ENCODE measurements at places on chromosomes 6 and 20. TPM values are rescaled to one million over a fixed set of nuclear protein-coding genes. Genes with fewer than 3 reads are reported as not detected.
A peak's percentile ranks its signal among the peaks of the same experiment; 100 is the strongest.

GRCh38 chr6:36028088-36028876 is 674 bp downstream of the MAPK14 start:
- H3K27me3 ChIP-seq, result no peaks in the 10 kb centered on the region
- peak overlapping the region; percentile 99 for H3K4me3 ChIP-seq
- peak overlapping the region; percentile 96 for H3K27ac ChIP-seq
- H3K4me1 ChIP-seq, result no peaks in the 10 kb centered on the region
- DNase-seq, result peak; percentile 41

- no peak for DNase-seq
- H3K27me3 ChIP-seq, result no peaks in the 10 kb centered on the region
- H3K36me3 ChIP-seq, result no peaks in the 10 kb centered on the region
- no peak overlapping the region for H3K4me3 ChIP-seq
- H3K4me1 ChIP-seq, result no peaks in the 10 kb centered on the region
- no peak overlapping the region for H3K27ac ChIP-seq
Observed at GRCh38 chr6:106377061-106377540, 16.6 kb downstream of the CRYBG1 start.

- no peaks in the 10 kb centered on the region for H3K27me3 ChIP-seq
- H3K4me3 ChIP-seq, result no peak overlapping the region
- no peak overlapping the region for H3K27ac ChIP-seq
- H3K4me1 ChIP-seq, result no peaks in the 10 kb centered on the region
- DNase-seq, result no peak
Observed at GRCh38 chr6:90508753-90509152, 78.1 kb downstream of the MAP3K7 start.

VSX1 gene
- total RNA-seq, result not detected

TRAPPC3L gene
- not detected for total RNA-seq

Measured in Peyer's patch (tissue), 4 donors.